ENCODE measurements at places on chromosomes 4 and X.
A peak's percentile ranks its signal among the peaks of the same experiment; 100 is the strongest.

DNA sequence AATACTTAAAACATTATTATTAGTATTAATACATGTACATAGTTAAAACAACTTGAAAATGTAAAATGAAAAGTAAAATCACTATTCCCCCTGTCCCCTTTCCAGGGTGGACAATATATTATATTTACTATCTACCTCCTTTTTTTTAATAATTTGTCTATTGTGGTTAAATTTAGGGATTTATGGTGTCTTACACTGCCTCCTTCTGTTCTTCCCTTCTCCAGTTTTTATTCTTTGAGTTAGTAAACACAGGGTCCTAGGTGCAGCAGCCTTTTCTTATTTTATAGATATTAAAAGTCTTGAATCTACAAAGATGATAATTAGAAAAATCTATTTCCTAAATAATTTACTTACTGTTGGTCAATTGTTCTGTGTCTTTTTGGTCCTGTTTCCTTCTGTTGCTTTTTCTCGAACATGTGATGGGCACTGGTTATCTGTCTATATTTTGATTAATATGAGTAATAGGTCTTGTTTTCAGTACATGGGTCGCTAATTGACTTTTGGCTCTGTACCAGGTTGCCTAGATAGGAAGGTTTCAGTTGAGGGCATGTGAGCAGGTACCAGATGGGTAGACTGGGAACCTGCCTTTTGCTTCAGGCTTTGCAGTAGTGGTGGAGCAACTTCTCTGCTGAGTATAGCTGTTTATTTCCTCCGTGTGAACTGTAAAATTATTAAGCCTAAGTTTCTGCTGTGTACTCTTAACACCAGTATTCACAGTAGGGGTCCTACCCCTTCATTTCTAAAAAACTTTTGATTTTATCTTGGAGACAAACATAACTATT lies 1.1 kb downstream of the NUDT9 start:
- no peak for DNase-seq

GRCh38 chr4:114217150-114217817 lies 237.8 kb upstream of the ARSJ start:
- no peak for DNase-seq

GRCh38 chr4:155675709-155676429 lies 9.2 kb downstream of the GUCY1A1 start:
- no peak for DNase-seq

GRCh38 chrX:10769195-10769594 lies 148.8 kb upstream of the MID1 start:
- peak; percentile 69 for DNase-seq

DNA sequence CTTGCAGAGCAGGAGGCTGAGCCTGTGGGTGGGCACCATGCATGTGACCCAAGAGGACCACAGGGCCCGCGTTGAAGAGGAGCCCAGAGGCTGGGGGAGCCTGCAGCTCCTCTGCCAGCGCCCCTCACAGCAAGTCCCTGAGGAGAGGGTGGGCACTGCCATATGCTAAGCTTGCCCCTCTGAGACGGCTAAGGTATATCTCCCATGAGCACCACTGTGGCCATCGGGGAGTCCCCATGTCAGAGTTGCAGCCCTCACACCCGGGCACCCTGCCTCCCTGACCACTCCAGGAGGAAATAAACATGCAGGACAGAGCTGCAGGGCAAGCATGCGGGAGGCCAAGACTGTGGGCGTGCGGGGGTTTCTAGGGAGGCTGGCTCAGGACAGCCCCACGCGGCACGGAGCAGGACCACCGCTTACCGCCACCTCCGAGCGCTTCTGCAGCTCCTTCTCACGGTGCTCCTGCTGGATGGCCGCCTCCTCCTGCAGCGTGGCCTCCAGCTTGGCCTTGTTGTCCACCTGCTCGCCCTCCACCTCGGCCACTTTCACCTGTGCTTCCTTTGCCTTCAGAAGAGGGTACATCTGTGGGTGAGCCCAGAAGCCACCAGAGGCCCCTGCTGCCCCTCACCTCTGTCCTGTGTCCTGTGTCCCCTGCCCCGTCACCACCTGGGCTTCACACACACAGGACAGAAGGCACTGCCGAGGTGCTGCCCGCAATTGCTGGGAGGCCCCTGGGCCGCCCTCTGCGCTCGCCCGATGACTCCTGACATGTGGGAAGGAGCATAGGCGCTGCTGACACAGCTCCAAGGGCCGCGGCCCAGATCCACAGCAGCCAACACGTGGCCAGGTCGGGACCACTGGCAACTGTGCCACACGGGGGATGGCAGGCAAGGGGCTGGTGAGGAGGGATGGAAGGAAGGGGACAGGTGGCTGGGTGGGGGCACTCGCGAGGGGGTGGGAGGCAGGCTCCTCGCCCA lies 29.8 kb downstream of the FGFR3 start:
- no peak for DNase-seq
